ENCODE measurements at places on chromosomes 11 and 22.

GRCh38 chr11:86395061-86395551, 20.4 kb downstream of the CCDC81 start:
- no peak for DNase-seq

GRCh38 chr11:96969251-96969650, 579.4 kb downstream of the JRKL start:
- DNase-seq: no peak

- no peak for DNase-seq
Observed at GRCh38 chr22:31730344-31730711, 19.6 kb downstream of the PRR14L start.

- DNase-seq: no peak
Observed at GRCh38 chr11:48041877-48042695, 61.7 kb downstream of the PTPRJ start.

DNA sequence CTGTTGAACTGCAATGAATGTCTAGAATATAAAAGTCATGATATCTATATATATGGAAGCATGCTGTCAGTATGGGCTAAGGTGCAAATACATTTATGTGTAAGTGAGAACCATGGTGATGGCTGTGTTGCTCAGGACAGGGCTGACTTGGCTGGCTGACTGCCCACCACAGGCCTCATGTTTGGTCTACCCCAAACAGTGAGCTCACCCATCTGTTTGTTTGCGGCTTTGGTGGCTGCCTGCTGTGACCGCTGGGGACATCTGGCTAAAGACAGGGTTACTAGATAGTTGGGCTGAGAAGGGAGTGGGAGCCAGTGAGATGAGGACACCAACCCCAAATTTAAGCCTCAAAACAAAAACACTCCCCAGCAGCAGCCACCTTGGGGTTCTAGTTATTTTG, 6.3 kb downstream of the CD44 start:
- DNase-seq: no peak

DNA sequence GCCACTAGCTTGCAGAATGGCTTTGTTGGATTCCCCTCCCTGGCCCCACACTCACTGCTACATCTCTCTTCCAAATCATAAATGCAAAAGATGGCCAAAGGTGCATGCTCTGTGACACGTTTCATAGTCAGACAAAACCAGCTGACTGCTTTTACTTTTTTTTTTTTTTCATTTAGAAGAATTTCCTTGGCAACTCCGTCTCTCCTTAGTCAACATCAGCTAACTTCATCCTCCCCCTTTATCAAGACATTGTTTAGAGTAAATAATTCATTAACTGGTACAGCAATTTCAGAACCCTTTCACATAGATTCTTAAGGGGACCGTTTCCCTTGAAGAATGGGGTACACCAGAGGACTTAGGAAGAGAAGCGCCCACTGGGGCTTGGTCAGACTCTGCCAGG, 16.0 kb downstream of the KCNQ1OT1 start:
- no peak for DNase-seq

- peak; percentile 91 for DNase-seq
Observed at GRCh38 chr11:78417175-78417887, at the start of gene GAB2. TSS of gene GAB2 (minus strand) at chr11:78417820. CDS start at chr11:78417720, 100 bp downstream.

GRCh38 chr22:48218889-48219420, 1456.5 kb downstream of the TBC1D22A start:
- DNase-seq: no peak

GRCh38 chr11:105241136-105241535, 101.6 kb upstream of the CARD18 start:
- no peak for DNase-seq

GRCh38 chr11:14181121-14181520, 177.9 kb downstream of the RRAS2 start:
- DNase-seq: no peak

DNA sequence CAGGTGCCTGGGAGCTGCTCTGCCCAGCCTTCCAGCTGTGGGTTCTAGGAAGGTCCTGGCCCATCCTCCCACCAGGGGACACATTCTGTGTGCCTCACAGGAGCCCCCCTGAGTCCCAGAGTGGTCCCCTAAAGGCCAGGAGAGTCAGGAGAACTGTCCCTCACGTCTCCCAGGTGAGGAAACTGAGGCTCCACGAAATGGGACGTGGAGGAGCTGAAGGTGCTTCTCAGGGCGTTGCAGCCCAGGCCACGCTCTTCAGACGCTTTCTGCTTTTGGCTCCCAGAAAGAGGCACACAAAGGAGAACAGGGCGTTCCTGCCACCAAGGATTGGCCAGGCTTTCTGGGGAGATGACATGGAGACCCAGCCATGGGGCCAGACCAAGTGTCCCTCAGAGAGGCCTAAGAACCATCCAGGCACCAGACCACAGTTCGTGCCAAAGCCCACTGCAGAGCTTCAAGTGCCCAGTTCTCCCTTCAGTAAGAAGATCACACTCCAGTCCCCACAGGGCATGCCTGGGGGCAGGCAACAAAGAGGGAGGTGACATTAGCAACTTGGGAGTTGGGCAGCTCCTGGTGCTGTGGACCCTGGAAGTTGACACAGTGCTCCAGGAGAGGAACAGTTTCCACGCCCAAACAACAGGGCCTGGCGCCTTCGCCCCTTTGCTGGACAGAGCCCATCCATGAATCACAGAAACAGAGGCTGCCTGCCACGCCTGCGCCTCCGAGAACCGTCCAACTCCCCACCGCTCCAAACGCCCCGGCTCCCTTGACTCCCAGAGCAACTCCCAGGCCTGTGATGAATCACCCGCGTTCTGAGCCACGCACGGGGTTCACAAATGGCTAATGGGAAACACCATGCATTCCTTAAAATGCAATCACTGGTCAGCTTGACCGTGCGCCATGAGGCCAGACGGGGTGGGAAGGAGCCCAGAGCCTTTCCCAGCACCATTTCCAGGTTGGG, 589.2 kb downstream of the BRD1 start:
- DNase-seq: no peak

DNA sequence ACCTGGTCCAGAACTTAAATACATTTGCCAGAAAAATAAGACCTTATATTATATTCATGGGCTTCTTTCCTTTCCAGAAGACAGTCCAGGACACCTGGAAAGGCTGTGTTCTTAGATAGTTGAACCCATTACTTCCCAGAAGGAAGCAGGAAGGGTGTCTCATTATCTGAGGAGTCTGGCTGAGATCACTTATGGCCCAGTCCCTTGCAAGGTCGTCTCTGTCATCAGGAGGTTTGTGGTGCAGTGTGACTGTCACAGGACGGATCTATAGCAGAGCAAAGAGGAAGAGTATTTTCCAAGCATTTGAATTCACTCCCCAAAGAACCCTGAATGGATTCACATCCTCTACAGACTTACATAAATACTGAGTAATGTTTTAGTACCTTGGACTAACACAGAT, 270.7 kb upstream of the MTNR1B start:
- DNase-seq: no peak

DNA sequence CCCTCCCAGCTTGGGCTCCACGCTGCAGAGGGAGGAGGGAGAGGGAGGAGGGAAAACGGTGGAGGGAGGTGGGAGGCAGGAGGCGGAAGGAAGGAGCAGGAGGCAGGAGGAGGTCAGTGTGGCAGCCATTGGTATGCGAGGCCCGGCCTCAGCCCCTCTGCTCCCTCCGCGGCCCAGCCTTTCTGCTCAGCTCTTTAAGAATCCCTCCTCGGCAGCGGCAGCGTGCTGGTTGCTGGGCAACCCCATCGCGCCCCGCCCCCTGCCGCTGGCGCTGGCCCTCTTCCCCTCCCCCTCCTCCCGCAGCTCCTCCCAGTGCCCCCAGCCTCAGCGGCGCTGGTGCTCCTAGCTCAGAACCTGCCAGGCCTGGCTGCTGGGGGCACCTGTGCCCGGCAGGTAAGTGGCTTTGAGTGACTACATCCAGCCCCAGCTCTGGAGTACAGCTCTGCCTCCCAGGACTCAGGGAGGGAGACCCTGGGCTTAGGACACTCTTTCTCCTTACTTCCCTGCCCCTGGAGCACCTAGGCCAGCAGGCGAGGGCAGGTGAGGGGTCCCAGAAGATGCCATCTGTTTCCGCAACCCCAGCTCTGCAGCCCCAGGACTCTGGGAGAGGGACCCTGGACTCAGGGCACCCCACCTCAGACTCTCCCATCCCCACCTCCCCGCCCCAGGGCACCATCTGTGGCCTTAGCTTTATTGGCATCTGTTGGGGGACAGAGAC, 7.2 kb upstream of the FLRT1 start:
- peak; percentile 83 for DNase-seq

- DNase-seq: no peak
Observed at GRCh38 chr11:17812865-17813187, 78.2 kb downstream of the KCNC1 start.

Data from NCI-H1417 (cell line).